ENCODE measurements at places on chromosomes 11 and 22.
A peak's percentile ranks its signal among the peaks of the same experiment; 100 is the strongest.

GRCh38 chr22:24178502-24179440, 2.5 kb upstream of the SUSD2 start:
- DNase-seq: no peak

GRCh38 chr22:31618057-31618456, 44.0 kb downstream of the PISD start:
- peak; percentile 86 for DNase-seq

GRCh38 chr22:42301742-42302102, 31.3 kb upstream of the TCF20 start:
- DNase-seq: no peak

DNA sequence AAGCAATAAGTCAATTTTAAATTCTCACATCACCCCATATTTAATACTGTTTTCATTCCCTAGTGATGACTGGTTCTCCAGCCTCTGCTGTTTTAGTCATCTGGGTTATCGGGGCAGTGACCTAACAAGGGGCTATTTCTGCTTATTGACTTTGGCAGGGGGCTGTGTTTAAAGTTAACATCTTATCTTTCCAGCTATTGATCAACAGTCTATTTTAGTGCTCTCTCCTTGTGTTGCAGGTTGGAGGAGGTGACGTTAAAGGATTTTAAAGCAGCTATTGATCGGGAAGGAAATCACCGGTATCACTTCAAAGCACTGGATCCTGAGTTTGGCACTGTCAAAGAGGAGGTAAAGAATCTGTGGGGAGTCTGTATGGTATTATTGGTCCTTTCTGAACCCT, 7.7 kb upstream of the DLAT start:
- no peak for DNase-seq

GRCh38 chr11:63682066-63683021, 1.0 kb downstream of the RTN3 start:
- DNase-seq: no peak

DNA sequence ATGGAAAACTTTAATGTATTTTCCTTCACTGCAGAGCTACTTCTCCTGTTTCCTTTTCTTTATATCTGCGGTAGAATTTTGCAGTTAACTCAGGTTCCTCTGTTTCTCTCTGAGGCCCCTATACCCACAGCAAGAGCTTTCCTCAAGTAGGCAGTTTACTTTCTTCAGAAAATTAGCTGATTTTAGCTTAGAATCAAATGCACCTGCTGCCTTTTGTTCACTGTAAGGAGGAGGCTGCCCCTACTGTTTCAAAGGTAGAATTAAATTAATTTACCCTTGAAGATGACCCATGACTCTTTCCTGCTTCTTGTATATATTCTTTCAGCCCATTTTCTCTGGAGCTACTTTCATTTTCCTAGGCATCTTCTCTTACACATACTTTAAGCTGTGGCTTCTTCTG, 68.7 kb upstream of the GDPD4 start:
- DNase-seq: no peak

- no peak for DNase-seq
Measured at GRCh38 chr11:117950993-117951961, 22.1 kb upstream of the TMPRSS13 start.

DNA sequence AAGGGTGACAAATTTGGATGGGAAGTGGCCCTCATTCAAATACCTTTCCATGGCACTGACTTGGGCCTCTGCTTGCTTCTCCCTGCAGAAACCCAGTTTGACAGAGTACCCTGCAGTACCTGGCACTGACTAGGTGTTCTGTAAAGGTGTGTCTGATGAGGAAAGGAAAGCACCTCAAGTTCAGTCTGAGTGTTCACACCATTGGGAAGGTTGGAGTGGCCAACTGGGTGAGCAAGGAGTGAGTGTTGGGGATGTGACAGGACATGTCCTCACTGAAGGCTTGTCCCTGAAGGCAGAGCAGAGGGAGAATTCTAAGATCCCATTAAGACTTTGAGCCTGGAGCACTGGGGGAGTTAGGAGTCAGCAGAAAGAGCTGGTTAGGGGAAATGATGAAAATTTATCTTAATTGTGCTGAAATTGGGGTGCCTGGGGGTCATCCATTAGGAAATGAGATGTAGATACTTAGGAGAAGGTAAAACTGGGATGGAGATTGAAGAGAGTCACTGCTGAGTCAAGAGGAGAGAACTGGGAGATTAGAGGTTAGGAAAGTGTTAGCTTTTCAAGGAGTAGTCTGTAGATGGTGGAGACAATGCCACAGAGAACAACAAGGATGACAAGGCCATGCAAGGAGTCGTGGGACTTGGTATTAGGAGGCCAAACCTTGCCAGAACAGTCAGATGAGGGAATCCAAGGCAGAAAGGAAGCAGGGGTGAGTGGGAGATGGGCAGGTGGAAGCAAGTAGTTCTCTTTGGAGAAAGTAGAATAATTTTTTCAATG, 6.1 kb downstream of the SREBF2 start:
- no peak for DNase-seq

GRCh38 chr11:59728913-59729312, 15.3 kb upstream of the OR10V1 start:
- no peak for DNase-seq

DNA sequence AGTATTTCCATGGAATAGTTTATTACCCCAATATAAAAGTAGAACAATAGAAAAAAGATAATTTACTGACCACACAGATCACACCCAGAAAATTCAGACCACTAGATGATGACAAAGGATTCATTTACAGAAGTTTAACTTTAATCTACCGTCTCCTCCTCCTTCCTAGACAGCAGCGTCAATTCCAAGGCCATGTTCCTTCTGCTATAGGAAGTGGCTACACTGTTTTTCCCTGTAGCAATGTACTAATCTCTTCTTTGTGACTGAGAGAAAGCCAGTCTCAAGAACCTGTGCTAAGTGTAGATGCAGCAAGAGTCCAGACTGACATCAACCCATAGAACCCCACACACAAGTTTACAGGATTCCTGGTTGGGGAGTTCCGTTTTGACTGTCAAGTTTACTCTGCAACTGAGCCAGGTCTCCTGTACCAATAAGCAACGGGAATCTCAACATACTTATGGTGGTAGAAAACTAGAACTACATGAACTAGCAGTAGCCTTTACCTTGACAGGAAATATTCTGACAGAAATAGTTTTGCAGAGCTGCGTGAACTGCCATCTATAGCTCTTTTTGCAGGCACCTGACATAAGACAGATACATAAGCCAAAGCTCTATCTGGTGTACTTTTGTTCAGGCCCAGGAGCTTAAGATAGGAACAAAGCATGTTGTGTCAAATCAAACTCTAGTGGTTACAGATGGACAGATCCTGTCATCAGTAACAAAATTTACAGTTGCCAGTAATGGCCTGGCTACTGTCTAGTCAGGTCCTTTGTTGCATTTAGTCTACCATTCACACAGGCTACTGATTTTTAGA, 42.9 kb downstream of the MRTFA start:
- DNase-seq: no peak

- no peak for DNase-seq
Measured at GRCh38 chr11:34448223-34448994, 9.7 kb downstream of the CAT start.

- no peak for DNase-seq
Measured at GRCh38 chr22:42294034-42294985, 23.9 kb upstream of the TCF20 start.

- DNase-seq: no peak
Measured at GRCh38 chr11:88421530-88421929, 84.0 kb upstream of the CTSC start.

GRCh38 chr22:44358709-44359440, 46.1 kb upstream of the SHISAL1 start:
- DNase-seq: no peak

GRCh38 chr11:94457118-94458029, 36.3 kb downstream of the MRE11 start:
- DNase-seq: no peak

GRCh38 chr22:37892566-37893335, 13.3 kb upstream of the MICALL1 start:
- no peak for DNase-seq

DNA sequence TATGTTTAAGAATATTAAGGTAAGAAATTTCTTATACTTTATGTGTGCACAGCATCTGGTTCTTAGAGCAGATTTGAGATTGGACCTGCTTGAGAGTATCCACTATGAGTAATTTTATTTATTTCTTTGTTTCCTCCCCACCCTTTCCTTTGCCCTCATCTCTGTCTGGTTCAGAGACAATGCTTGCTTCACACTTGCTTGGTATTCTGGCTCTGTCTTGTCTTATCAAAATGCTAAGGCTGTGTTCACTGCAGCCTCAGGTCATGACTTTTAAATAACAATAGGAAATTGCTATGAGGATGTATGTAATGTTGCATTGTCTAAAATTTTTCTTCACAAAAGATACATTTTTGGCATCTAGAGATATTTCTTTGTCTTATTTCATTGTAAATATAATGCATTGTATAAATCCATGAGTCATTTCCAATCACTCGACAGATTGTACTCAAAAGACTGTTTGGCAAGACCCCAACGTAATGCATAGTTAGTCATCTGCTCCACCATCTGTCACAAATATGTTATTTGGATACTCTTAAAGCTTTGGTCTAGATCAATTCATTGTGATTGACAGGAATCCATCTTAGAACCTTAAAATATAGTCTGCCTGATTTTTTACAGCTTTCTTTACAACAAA, 395.7 kb downstream of the AASDHPPT start:
- DNase-seq: no peak

DNA sequence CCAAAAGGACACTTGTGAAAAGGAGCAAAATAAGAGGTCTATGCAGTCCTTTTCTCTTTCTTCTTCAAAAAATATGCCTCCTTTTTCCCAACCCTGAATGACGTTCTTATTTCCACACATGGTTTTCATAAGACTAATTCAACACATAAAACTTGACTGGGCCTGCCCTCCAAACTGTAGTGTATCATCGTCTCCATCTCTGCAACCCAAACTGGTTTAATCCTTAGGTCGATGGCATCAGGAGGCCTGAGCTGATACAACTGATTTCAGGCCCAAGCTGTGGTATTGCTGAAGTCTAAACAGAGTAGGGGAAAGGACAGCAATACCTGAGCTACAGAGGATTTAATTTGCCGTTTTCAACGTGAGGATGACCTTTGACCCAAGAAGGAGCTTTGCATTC, 130.0 kb upstream of the MTNR1B start:
- no peak for DNase-seq

- DNase-seq: peak; percentile 79
Measured at GRCh38 chr22:29767171-29768051, at the start of gene UQCR10. UQCR10 (plus strand) TSS chr22:29767369; CDS start chr22:29767399, 30 bp downstream.

DNA sequence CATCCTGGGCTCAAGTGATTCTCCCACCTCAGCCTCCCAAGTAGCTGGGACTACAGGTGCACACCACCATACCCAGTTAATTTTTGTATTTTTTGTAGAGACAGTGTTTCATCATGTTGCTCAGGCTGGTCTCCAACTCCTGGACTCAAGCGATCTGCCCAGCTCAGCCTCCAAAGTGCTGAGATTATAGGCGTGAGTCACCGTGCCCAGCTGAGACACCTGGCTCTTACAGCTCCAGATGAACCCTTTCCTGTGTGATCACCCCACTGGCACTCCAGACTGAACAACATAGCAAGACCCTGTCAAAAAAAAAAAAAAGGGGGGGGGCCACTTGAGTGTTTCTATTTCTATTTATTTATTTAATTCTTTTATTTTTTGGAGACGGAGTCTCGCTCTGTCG, 1.0 kb upstream of the ADSL start:
- DNase-seq: no peak

GRCh38 chr22:42972649-42973535, 42.1 kb downstream of the PACSIN2 start:
- no peak for DNase-seq

- DNase-seq: no peak
Measured at GRCh38 chr11:57274904-57275498, 38.0 kb upstream of the APLNR start.

GRCh38 chr11:21888814-21889213, 304.1 kb upstream of the ANO5 start:
- DNase-seq: no peak

GRCh38 chr11:115065830-115066664, 387.7 kb downstream of the NXPE2 start:
- DNase-seq: no peak

- DNase-seq: no peak
Measured at GRCh38 chr11:72672597-72673238, 1.5 kb downstream of the PDE2A start.

DNA sequence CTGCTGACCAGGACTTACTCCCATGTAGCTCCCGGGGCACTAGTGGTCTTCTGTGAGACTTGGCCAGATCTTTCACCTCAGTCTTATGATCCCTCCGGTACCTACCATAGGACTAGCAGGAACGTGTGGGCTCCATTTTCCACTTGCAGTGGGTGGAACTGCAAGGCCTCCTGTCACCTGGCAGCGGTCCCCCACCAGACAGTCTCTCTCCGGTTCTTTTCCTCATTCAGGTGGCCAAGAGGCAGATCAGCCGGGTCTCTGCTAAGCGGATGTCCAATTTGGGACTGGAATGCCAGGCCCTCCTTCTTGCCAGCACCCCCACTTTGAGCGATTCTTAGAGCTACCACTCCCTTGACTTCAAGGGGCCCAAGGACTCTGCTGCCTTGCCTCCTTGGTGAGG, 158.9 kb downstream of the NAV2 start:
- DNase-seq: no peak

GRCh38 chr11:33507356-33507755, 193.3 kb downstream of the C11orf91 start:
- DNase-seq: no peak

All from NCI-H2029 (cell line).